ENCODE measurements at places on chromosomes 2 and 18.

GRCh38 chr18:35473562-35473961 is 24.2 kb downstream of the INO80C start:
- DNase-seq = no peak

DNA sequence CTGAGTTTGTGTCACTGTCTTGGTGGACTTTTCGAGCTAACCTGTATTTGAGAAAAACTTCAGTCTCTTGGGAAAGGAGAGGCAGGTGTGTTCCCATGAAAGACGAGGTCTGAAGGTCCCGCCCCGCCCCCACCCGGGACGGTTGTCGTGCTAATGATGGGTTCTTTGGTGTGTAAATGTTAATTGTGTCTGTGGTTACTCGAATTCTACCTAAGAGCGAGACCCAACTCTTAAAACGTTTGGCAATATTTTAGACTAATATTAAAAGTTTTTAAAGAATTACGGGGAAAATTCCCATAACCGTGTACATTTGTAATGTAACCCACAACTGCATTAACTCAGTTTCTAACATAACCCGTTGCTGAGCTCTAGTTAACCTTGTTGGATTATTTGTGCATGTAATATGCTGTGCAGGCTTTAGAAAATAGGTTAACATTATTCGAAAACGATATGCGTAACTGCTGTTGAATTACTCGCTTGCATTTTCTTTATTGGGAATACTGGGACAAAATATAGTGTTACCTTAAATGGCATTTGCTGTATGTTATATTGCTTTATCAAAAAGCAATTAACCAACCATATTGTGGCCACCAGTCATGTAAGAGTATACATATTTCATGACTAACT is 833 bp downstream of the EPB41L5 start:
- DNase-seq = no peak

- DNase-seq = peak; percentile 94
Observed at GRCh38 chr2:42132191-42132965, 36.8 kb upstream of the EML4 start.

DNA sequence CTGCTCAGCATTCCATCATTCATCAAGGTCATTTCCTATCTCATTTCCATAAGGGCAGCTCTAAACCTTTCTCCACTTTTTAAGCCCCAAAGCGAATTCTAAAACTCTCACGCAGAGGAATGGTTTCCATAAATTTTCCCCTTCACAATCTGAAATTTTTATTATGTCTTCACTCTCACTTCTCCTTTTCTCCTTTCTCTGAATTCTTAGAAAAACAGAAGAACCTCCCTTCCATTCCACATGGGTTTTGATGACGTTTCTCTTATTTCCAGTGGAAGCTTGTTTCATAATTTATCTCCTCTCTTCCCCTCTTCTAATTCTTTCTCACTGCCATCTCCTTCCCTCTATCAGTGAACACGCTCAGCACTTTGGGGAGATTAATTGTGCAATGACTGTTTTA is 97.3 kb downstream of the SPATS2L start:
- no peak for DNase-seq

DNA sequence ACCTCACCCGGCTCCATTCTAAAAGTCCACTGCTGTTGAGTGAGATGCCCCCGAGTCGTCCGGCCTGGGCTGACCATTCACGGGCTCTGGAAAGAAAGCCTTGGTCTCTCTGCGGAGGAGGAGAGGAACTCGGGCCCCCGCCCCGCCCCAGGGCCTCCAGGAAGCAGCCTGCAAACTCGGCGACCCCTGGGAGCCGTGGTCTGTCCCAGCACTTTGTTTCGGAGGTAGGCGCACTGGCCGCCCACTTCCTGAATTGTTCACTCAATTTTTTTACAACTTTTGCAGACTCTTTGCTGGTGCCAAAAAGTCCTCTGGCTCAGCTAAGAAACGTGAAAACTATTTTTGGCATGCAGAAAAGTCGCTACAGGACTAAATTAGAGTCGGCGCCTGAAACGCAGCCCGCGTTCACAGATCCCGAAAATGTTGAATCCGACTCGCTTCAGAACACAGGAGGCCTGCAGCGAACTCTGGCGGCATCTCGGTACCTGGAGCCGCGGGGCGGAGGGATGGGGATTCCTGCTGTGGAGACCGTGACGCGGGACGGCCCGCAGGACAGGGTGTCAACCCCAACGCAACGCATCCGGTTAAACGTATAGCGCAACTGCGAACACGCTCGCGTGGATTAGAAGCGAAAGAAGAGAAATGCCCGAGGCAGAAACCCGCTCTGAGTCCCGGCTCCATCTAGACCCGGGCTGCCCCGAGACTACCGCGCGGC is 1.5 kb downstream of the PXDN start:
- DNase-seq = peak; percentile 94

GRCh38 chr2:82007071-82007664 is 1702.6 kb upstream of the LRRTM1 start:
- no peak for DNase-seq

DNA sequence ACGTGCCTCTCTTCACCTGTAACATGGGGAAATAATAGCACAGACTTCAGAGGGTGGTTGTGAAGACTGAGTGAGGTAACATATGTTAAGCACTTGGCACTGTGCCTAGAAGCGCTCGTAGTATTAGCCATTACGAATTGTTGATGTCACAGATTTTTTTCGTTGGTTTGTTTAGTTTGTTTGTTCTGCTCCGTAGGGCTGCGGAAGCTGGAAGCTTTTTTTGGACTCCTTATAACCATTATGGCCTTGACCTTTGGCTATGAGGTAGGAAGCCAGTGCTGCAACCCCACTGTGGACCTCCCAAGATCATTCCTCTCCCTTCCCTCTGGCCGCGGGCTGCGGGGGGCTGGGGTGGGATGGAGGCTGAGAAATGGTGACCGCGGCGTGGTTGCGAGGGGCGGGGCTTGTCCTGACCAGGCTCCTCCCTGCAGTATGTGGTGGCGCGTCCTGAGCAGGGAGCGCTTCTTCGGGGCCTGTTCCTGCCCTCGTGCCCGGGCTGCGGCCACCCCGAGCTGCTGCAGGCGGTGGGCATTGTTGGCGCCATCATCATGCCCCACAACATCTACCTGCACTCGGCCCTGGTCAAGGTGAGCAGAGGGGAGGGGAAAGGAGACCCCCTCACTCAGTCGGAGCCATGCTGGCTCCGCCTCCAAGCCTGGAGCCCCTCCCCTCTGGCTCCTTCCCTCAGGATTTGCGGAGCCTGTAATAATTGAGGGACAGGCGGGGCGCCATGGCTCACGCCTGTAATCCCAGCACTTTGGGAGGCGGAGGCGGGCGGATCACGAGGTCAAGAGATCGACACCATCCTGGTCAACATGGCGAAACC is 5.5 kb downstream of the SLC11A1 start:
- DNase-seq = peak; percentile 79

GRCh38 chr18:58887613-58887963 is 22.9 kb downstream of the ZNF532 start:
- peak; percentile 75 for DNase-seq

DNA sequence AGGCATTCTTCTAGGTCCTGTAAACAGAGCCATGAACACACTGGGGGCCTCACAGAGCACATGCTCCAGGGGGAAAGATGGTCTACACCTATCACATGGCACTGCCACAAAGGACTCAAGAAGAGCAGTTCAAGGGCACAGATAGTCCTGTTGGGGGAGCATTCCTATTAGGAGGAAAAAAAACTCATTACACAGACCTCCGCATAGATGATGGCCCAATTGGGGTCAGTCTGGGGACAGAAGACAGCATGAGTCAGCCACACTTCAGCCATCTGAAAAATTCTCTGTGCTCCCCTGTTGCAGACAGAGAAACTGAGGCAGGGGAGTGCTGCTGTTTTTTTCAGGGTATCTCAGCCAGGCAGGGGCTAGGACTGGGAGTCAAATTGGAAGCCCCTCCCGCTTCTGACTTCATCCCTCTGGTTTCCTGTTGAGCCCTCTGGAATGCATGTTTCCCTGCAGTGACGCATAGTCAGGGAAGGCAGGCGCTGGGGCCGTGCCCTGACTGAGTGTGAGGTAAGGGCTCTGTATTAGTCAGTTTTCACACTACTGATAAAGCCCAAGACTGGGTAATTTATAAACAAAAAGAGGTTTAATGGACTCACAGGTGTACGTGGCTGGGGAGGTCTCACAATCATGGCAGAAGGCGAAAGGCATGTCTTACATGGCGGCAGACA is 67.9 kb downstream of the RHOB start:
- DNase-seq = peak; percentile 98

DNA sequence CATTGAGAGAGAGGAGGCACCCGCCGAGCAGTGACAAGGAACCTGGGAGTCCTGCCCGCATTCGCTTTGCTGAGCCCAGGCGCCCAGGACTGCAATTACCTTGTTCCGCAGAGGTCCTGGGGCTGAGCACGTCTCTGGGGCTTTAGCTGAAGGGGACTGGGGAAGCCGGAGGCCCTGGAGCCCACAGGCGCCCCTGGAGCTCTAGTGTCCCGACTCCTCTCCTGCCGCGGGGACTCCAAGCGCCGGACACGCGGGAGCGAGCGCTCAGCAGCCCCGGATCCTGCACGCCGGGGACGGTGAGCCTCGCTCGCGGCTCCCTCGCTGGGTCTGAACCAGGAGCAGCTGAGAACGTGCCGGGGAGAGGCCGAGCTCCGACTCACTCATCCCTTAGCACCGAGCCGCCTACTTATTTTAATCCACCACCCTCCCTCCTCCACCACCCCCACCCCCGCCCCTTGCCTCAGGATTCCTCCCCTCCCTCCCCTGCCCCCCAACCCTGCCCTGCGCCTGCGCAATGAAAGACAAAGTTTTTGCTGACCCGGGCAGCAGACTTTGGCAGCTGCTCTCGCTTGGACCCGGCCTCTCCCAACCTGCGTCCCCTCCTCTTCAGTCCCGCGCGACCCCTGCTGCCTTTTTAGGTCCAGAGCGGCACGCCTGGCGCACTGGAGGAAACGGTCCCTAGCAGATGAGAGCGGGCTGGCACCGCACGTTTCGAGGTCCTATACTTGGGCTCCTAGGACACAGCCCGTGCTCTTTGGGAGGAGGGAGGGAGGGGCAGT is at the start of gene OSR1:
Gene OSR1, minus strand, starts transcription at position 382 of the 779 bp plus-strand sequence. CDS start 4,818 bp downstream, outside the sequence.
- peak; percentile 76 for DNase-seq

GRCh38 chr2:224178056-224178455 is 139.0 kb upstream of the SERPINE2 start:
- DNase-seq = peak; percentile 75

DNA sequence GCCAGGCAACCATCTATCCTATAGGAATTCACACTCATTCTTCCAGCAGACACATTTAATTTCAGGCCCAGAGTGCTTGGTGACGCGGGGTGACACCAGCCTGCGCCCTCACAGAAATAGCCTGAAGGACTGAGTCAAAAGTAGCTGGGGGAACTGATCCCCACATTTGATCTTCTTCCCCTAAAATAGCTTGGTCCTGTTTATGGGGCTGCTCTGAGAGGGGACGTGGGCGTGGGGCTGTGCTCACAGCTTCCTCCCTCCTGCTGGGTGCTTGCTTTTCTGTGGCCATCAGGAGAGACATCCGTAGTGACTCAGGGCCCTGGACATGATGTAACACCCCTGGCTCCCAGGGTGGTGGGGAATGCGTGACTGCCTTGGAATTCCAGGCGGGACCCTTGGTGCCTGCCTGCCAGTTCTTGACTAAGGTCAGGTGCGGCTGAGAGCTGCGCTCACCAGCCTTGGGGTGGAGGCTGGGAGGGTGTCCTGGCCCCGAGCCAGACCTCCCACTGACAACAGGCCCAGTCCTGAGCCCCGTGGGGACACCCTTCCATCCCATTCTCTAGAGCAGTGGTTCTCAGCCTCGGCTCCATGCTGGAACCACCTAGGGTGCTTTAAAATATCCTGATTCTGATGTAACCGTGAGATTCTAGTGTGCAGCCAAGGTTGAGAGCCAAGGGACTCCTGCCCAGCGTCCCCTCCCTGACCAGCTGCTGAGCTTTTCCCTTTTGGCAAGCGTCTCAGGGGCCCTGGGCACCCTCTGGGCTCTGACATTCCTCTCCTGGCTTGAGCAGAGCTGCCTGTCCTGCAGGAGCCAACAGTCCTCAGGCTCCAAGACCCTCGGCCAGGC is 47.4 kb upstream of the SMAD7 start:
- DNase-seq = peak; percentile 98

- DNase-seq = peak; percentile 69
Observed at GRCh38 chr2:233413559-233414272, 59.4 kb downstream of the DGKD start.

- DNase-seq = no peak
Observed at GRCh38 chr18:2444201-2444875, 127.0 kb downstream of the METTL4 start.

DNA sequence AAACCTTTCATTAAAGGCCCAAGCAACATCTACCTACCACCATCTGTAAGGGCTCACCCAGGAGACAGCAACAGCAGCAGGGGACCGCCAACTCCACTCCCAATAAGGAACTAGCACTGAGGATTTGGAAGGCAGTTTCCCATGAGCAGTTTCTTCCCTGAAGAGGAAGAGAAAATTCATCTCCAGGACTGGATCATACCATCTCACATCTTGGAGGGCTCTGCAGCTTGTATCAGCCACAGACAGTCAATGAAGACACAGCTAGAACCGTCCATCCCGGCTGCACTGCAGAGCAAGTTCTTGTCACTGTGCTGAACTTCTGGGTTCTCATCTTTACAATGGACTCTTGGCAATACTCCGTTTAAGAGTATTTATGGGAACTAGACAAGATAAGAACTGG is 2.8 kb upstream of the GYPC start:
- no peak for DNase-seq

DNA sequence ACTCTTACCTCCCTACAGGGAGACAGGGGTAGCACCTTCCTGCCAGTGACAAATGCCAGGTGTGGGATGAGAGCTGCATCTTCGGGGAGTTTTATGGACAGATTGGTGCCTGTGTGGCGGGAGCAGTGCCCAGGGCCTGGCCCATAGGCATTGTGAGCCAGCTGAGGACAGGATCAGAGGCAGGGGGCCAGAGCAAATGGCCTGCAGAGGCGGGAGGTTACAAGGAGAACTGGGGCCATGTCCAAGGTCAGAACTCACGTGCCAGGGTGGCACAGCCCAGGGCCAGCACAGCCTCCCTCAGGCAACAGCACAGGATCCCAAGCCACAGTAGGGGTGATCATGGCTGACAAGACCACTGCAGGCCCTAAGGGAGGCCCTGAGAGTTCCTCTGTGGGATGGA is 40.2 kb upstream of the MCFD2 start:
- DNase-seq = no peak

DNA sequence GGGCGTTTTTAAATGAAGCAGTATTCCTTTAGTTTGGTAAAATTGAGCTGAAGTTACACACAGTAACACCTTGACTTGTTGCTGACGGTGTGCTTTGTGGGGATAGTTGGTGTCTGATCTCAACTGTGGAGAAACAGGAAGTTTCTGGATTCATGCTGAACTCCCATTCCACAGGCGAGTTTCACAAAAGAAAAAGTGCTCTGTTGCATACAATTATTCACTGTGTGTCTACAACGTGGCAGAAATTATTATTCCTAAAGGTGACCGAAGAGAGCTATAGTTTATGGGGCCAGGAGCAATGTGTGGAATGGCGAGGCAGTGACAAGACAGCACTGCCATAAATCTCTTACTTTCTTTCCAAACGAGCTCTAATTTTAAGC is 463 bp upstream of the CABYR start:
- no peak for DNase-seq

- DNase-seq = peak; percentile 73
Observed at GRCh38 chr2:59182249-59182648, 941.1 kb upstream of the FANCL start.

GRCh38 chr2:139622691-139623090 is 842.5 kb upstream of the NXPH2 start:
- no peak for DNase-seq

GRCh38 chr2:29223851-29224692 is 108.9 kb downstream of the CLIP4 start:
- DNase-seq = peak; percentile 68

- no peak for DNase-seq
Observed at GRCh38 chr18:25459814-25460213, 107.8 kb upstream of the ZNF521 start.

GRCh38 chr2:22882011-22882410 is 503.0 kb upstream of the KLHL29 start:
- no peak for DNase-seq

- no peak for DNase-seq
Observed at GRCh38 chr2:240785424-240786335, 34.3 kb downstream of the KIF1A start.

Measured in astrocyte of the spinal cord (primary cell).